Femur (tissue), 1 donor: ENCODE measurements at places on chromosomes 5 and 9.

- no peak for DNase-seq
Observed at GRCh38 chr9:82781921-82782392, 281.0 kb downstream of the RASEF start.

DNA sequence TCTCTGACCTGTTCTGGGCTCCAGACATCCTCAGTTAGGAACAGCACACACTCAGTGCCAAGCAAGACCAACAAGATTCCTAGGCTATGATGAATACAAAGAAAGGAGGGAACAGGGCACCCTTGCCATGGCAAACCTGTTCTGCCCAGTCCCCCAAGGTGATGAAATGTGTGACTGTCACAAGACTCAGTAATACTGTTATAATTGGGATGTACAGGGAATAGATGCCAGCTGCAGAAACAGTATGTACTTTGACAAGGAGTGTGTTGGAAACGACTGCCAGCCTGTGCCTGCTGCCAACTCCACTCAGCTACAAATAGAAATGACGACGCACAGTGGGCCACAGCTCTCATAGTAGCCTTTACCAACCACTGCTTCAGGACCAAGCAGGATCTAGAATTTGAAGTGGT lies 453.0 kb downstream of the EFNA5 start:
- DNase-seq: peak; percentile 58

- no peak for DNase-seq
Observed at GRCh38 chr5:148740079-148740858, 85.9 kb upstream of the HTR4 start.

- no peak for DNase-seq
Observed at GRCh38 chr5:126044931-126045565, 378.2 kb upstream of the GRAMD2B start.

GRCh38 chr9:73583576-73583975 lies 431.9 kb downstream of the ANXA1 start:
- no peak for DNase-seq

DNA sequence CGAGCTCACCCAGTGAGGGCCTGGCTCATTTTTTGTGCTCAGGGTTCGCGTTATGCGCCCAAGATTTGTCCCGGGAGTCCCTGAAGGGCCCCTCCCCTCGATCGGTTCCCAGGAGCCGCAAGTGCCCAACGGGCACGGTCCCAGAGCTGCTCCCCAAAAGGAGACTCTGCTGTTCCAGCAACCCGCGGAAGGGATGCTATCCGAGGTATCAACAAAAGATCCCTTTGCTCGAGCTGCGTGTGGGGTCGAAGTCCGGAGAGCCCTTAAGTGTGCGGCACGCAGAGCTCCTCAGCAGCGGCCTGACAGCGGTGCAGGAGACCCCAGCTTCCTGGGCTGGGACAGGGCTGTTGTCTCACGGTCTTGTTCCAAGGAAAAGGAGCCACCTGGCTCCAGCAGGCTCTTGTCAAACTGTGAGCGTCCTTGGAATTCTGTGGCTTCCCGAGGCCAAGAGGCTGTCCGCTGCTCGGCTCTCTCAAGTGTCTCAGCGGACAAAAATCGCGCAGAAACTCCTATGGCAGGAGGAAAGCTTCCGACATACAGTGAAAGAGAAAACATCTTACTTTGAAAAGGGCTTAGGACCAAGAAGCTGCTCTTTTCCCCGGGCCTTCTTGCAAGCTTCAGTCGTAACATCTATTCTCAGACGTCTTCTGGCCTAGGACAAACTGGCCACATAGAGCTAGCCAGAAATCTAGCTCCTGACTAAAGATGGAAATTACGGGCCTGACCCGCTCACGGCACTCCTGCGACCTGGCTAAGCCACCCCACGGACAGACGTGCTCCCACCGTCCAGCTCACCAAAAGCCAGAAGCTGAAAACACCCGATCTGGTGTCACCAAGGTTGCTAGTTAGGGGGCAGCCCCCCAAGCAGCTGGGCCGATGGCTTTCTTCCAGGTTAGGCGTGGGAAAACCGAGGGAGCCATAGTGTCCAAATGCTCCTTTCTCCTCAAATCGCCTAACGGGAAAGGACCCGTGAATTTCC lies 2.6 kb upstream of the FOXB2 start:
- no peak for DNase-seq

DNA sequence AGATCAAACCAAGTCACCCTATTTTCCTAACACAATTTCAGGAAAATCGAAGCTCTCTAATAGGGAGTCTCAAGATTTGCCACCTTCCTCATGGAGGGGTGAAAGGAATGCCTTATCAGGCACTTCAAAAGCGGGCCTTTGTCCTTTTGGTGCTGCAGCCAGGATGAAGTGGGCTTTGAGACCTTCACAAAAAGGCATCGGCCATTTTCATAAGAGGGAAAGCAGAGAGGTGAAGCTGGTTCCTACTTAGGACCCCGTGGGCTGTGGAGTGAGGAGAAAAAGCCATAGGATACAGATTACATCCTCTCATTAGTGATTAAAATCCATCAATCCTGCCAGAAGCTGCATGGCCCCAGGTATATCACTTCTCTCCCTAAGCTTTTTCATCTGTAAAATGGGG lies 859 bp downstream of the CDKN2AIPNL start:
- no peak for DNase-seq

DNA sequence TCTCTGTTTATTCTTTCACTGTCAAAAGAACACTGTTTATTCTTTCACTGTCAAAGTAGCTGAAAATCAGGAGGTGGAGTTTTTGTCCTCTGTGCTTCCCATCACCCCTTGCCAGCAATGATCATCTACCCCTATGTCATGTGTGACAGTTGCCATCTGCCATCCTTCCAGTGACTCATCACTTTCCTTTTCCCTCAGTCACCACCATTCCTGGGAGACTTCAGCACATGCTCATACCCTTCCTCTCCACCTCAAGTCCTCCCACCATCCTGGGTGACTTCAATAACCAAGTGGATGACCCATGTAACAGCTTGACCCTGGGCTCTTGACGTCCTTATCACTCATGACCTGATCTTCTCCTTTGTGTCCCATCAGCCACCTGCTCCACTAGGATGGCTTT lies 43.3 kb upstream of the RASEF start:
- DNase-seq: no peak

DNA sequence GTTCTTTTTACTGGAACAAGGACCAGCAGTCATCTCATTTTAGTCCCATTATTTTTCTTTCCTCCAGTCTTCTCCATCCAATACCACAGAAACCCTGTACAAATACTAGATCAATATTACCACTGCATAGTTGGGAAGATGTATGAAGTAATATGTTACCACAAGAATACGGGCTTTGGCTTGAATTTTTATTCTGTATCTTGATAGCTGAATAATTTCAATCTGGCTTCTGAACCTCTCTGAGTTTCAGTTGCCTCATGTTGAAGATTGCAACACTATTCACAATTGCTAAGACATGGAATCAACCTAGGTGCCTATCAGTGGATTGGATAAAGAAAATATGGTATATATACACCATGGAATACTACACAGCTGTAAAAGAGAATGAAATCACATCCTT lies 82.9 kb downstream of the SGCD start:
- no peak for DNase-seq

GRCh38 chr9:130201974-130202373 lies 29.8 kb downstream of the NCS1 start:
- DNase-seq: no peak
